Neural crest cell (in vitro differentiated cells): ENCODE measurements at places on chromosomes 1 and 21. TPM values are rescaled to one million over a fixed set of nuclear protein-coding genes. Genes with fewer than 3 reads are reported as not detected.

CACNA1S gene
- total RNA-seq, result 0.07 TPM in 2 replicates

RNF186 gene
- not detected in 2 replicates for total RNA-seq

LYPD8 gene
- not detected in 2 replicates for total RNA-seq

- H3K36me3 ChIP-seq, result no peaks in the 10 kb centered on the region
- H3K4me3 ChIP-seq, result peak overlapping the region; percentile 1
- no peak for DNase-seq
- peaks cover 18% of the 10 kb centered on the region for H3K4me1 ChIP-seq
- peaks cover 95% of the 10 kb centered on the region for H3K27me3 ChIP-seq
- H3K27ac ChIP-seq, result no peak overlapping the region
These were observed 4.5 kb downstream of the CDKN2C start for GRCh38 chr1:50974618-50974935.

- H3K36me3 ChIP-seq, result peaks cover 6% of the 10 kb centered on the region
- DNase-seq, result peak; percentile 18
These were observed 20.3 kb upstream of the AZIN2 start for GRCh38 chr1:33060579-33061083.

- no peaks in the 10 kb centered on the region for H3K36me3 ChIP-seq
- H3K27ac ChIP-seq, result no peak overlapping the region
- H3K4me3 ChIP-seq, result peak overlapping the region; percentile 32
- DNase-seq, result no peak
- H3K27me3 ChIP-seq, result no peaks in the 10 kb centered on the region
These were observed 2.6 kb upstream of the TMEM82 start for GRCh38 chr1:15739745-15740144.

BRINP3 gene
- 0.45 and 0.77 TPM in 2 replicates for total RNA-seq

C1orf94 gene
- total RNA-seq, result not detected in 2 replicates

DNA sequence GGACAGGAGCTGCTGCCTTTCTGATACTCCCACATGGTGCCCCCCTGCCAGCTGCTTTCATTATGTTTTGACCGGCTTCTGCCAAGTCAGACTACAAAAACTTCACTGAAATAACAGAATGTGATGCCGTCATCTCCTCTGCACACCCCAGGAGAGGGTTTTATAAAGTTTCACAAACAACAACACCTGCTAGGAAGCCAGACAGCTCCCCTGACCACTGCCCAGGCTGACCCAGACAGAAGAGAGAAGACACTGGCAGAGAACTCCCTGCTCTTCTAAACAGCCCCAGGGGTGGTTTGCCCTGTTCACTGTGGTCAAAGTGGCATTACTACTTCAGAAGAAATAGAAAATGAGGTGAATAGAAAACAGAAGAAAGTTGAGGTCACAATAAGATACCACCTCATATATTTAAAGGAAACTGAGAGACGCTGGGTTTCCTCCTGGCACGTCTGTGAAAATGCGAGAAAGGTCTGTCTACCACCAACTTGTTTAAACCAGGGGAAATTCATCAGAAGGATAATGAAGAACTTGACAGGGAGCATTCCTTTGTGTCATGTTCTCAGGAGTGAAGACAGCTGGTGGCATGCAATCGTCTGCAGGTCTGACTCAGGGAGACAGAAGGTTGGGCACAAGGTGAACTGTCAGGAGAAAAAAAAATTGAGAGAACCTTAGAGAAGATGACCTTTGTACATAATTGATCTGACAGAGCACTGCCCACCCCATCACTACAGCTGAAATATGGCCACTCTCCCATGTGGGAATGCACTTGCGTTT lies 119.0 kb upstream of the NFIA start:
- no peak for DNase-seq
- peaks cover 5% of the 10 kb centered on the region for H3K4me1 ChIP-seq
- H3K36me3 ChIP-seq, result peaks cover 31% of the 10 kb centered on the region
- H3K27me3 ChIP-seq, result peaks cover 5% of the 10 kb centered on the region
- no peak overlapping the region for H3K4me3 ChIP-seq
- H3K27ac ChIP-seq, result no peak overlapping the region

LRRC38 gene
- not detected in 2 replicates for total RNA-seq

DNA sequence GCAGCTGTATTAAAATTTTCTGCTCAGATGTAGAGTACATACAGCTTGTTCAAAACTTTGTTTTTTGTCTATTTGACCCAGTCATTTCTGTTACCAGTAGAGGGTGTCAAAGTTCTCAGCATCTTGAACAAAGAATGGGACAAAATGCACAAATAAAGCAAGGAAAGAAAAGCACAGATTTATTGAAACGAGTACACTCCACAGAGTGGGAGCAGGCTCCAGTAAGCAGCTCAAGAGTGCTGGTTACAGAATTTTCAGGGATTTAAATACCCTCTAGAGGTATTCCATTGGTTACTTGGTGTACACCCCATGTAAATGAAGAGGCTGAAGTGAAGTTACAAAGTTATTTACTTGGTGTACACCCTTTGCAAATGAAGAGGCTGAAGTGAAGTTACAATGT lies 8.9 kb upstream of the PRMT6 start:
- H3K4me3 ChIP-seq, result no peak overlapping the region
- H3K4me1 ChIP-seq, result no peaks in the 10 kb centered on the region
- H3K36me3 ChIP-seq, result peaks cover 18% of the 10 kb centered on the region
- H3K27me3 ChIP-seq, result no peaks in the 10 kb centered on the region
- DNase-seq, result no peak

GRCh38 chr21:34100790-34101189 lies 27.4 kb downstream of the MRPS6 start:
- H3K4me3 ChIP-seq, result no peak overlapping the region
- peaks cover 17% of the 10 kb centered on the region for H3K36me3 ChIP-seq
- no peak overlapping the region for H3K27ac ChIP-seq
- H3K27me3 ChIP-seq, result no peaks in the 10 kb centered on the region
- peaks cover 68% of the 10 kb centered on the region for H3K4me1 ChIP-seq

DNA sequence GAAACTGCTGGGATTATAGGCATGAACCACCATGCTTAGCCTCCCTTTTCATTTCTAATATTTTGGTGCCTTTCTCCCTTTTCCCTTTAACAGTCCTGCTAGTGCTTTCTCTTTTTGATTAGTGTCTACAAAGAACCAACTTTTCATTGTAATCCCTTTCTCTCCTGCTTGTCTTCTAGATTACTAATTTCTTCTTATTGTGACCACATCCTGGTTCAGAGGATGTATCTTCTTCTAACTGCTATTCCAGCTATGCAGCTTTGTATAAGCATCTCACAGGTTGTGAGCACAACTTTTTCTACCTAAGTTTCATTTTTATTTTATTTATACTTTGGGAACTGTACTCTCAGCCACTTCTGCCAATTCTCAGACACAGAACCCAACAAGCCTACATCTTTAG lies 14.7 kb downstream of the ZNF648 start:
- DNase-seq, result no peak
- no peak overlapping the region for H3K27ac ChIP-seq
- H3K27me3 ChIP-seq, result no peaks in the 10 kb centered on the region
- peaks cover 3% of the 10 kb centered on the region for H3K36me3 ChIP-seq

C1QTNF12 gene
- total RNA-seq, result 0.66 and 0.79 TPM in 2 replicates

TARS2 gene
- total RNA-seq, result 30.0 and 31.1 TPM in 2 replicates

GRCh38 chr1:238674316-238674715 lies 712.1 kb upstream of the CHRM3 start:
- no peaks in the 10 kb centered on the region for H3K36me3 ChIP-seq
- no peak overlapping the region for H3K4me3 ChIP-seq
- H3K27me3 ChIP-seq, result no peaks in the 10 kb centered on the region
- no peak for DNase-seq

FNDC5 gene
- total RNA-seq, result 26.8 and 28.7 TPM in 2 replicates

DNA sequence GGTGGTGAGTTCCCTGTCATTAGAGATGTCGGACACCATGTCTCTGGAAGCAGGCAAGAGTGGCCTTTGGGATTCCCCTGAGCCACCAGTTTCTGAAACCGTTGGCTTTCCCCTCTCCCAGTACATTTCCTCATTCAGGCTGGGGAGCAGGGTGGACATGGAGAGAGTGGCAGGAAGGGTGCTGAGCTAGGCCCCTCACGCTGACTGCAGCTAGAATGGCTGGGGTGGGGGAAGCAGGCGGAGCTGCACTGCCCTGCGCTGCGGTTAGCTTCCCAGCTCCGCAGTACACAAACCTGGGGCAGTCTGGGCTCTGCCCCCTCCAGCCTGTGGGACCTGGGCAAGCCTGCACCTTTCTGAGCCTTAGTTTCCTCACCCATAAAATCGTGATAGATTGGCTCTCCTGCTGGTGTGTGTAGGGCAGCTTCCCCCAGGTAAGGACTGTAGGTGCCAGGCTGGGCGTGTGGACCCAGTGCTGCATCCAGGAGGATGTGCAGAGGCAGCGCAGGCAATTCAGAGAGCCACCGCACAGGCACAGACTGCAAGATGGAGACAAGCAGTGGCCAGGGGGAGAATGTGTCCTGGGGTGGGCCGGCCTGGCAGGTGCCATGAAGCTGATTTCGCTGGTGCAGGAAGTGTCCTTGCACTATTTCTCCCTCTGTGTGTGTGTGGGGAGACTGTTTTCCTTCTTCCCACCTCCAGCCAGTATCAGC lies 3.0 kb downstream of the PLA2G2F start:
- no peak overlapping the region for H3K4me3 ChIP-seq
- DNase-seq, result no peak
- no peaks in the 10 kb centered on the region for H3K36me3 ChIP-seq
- no peak overlapping the region for H3K27ac ChIP-seq
- no peaks in the 10 kb centered on the region for H3K27me3 ChIP-seq

DNA sequence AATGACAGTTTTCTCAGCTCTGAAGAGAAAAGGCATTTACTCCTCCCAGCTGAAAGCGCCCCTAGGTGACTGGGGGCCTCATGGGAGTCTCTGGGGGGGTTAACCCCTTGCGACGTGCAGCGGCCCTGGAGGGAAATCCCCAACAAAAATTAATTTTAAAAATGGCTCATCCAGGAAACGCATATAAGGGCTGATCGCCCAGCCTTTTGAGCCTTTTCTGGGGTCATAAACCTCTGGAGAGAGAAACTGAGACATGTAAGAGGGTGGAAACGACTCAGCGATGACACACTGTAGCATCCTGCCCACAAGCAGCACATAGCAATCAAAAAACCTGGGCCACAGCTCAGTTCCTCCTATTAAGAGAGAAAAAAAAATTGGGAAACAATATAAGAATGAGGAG lies 20.4 kb upstream of the HPDL start:
- no peaks in the 10 kb centered on the region for H3K27me3 ChIP-seq
- no peaks in the 10 kb centered on the region for H3K36me3 ChIP-seq
- peak overlapping the region; percentile 25 for H3K27ac ChIP-seq
- peak overlapping the region; percentile 50 for H3K4me3 ChIP-seq
- no peak for DNase-seq
- peaks cover 36% of the 10 kb centered on the region for H3K4me1 ChIP-seq

GRCh38 chr1:248696261-248696660 lies 6.3 kb downstream of the OR14I1 start:
- no peak overlapping the region for H3K4me3 ChIP-seq
- no peak for DNase-seq
- H3K4me1 ChIP-seq, result no peaks in the 10 kb centered on the region
- H3K36me3 ChIP-seq, result peaks cover 10% of the 10 kb centered on the region
- no peak overlapping the region for H3K27ac ChIP-seq
- no peaks in the 10 kb centered on the region for H3K27me3 ChIP-seq

GRCh38 chr1:43558346-43558841 lies 27.7 kb downstream of the PTPRF start:
- H3K4me3 ChIP-seq, result no peak overlapping the region
- no peaks in the 10 kb centered on the region for H3K27me3 ChIP-seq
- peaks cover 8% of the 10 kb centered on the region for H3K4me1 ChIP-seq
- H3K27ac ChIP-seq, result no peak overlapping the region
- no peak for DNase-seq

GRCh38 chr1:12279728-12280464 lies 50.1 kb downstream of the VPS13D start:
- DNase-seq, result no peak
- H3K27me3 ChIP-seq, result no peaks in the 10 kb centered on the region
- no peak overlapping the region for H3K27ac ChIP-seq
- H3K4me3 ChIP-seq, result no peak overlapping the region
- no peaks in the 10 kb centered on the region for H3K4me1 ChIP-seq

DNA sequence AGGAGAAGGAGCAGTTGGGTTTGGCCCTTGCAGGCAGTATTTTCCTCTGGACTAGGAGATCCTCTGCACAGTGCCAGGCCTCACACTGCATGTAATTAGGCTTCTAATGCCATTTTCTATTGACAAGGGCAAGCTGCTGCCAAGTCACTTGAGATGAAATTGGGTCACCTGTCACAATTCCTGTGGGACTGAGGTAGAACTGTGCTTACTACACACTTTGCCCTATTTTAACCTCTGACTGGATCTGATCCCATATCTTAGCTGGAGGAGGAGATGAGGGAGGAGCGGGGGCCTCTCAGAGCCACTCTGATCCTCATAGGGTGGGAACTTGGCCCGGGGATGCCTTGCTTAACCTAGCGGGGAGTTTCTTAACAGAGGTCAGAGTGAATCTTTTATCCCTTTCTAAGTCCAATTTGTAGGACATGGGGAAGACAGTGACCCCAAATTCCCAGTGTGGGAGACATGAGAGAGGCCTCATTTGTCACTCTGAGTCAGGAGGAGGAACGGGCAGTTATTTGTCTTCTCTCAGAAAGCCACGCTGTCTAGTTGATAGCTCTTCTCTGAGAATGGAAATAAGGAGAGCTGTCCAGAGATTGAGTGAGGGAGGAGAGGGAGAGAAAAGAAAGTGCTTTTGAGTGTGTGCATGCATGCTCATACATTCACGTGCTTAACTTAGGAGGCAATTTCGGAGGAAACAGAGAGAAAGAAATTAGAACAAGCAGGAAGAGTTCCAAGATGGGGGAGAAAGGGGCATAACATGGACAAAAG lies 121.3 kb downstream of the CACNA1E start:
- H3K4me1 ChIP-seq, result peaks cover 16% of the 10 kb centered on the region
- H3K36me3 ChIP-seq, result no peaks in the 10 kb centered on the region
- peaks cover 26% of the 10 kb centered on the region for H3K27me3 ChIP-seq

KPNA6 gene
- 63.6 and 70.0 TPM in 2 replicates for total RNA-seq

GRCh38 chr1:93573940-93574469 lies 107.6 kb downstream of the BCAR3 start:
- H3K36me3 ChIP-seq, result peaks cover 19% of the 10 kb centered on the region
- peaks cover 34% of the 10 kb centered on the region for H3K4me1 ChIP-seq
- H3K27ac ChIP-seq, result no peak overlapping the region
- no peaks in the 10 kb centered on the region for H3K27me3 ChIP-seq
- peak overlapping the region; percentile 36 for H3K4me3 ChIP-seq

C1orf198 gene
- 73.3 and 73.5 TPM in 2 replicates for total RNA-seq

DNA sequence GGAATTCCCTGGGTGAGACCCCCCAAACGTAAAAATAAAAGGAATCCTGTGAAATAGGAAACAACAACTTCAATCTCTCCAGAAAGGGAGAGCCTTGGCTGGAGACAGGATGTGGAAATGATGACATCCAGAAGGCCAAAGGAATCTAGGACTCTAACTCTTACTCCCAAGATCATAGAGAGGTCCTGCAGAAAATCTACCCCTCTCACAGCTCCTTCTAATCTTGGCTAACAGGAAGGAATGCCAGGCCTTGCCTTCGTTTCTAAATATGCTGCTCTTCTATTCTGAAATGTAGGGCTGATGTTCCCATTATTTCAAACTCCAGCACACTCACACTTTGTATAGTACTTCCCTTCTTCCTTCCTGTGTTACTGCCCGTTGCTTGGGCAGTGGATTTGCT lies 40.7 kb downstream of the ARHGEF11 start:
- no peaks in the 10 kb centered on the region for H3K36me3 ChIP-seq
- H3K27me3 ChIP-seq, result no peaks in the 10 kb centered on the region
- DNase-seq, result no peak
- no peak overlapping the region for H3K27ac ChIP-seq
